ENCODE measurements at places on chromosomes 13 and 19. TPM values are rescaled to one million over a fixed set of nuclear protein-coding genes. Genes with fewer than 3 reads are reported as not detected.

The CEACAM6 gene
- not detected for total RNA-seq

The ZNF101 gene
- 70.7 TPM for total RNA-seq

The KLK6 gene
- total RNA-seq = not detected

The IL17D gene
- total RNA-seq = 0.21 TPM

The DZIP1 gene
- not detected for total RNA-seq

The ANGPTL4 gene
- 4.8 TPM for total RNA-seq

The CHST8 gene
- total RNA-seq = not detected

Data from activated T-helper 17 cell treated with anti-CD3 and anti-CD28 coated beads, Interleukin-2, amount 50 U/mL, for 72 hours (primary cell).